ENCODE measurements at places on chromosomes 3 and 15.

GRCh38 chr15:100269831-100270230, 71.9 kb downstream of the ADAMTS17 start:
- no peak for DNase-seq

- no peak for DNase-seq
Observed at GRCh38 chr3:141307351-141308059, 60.8 kb upstream of the ZBTB38 start.

GRCh38 chr15:41530363-41530956, 13.6 kb downstream of the RPAP1 start:
- no peak for DNase-seq

DNA sequence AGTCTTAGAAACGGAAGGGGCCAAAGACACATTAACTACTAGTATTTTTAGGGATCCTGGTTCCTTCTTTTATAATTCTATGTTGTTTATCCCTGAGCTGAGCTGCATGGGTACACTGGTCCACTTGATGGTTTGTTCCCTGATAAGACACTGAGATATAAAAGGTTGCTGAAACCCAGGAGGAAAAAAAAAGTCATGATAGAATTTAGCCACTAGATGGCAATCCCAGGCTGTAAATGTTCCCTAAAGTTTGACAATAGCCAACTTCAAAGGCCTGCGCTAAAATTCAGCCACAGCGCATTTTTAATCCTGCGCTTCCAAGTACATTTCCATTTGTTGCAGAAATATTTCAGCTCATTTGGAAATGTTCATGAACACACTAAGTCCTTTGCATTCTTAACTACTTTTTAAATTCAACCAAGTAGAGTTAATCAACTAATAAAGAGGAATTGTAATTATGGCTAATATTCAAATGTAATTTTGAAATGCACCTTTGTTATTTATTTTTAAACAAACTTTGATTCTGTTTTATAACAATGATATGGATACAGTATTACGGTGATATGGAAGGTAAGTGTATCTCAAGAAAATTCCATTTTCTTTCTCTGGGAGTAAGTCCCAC, 249.3 kb upstream of the FEZF2 start:
- peak; percentile 60 for DNase-seq

DNA sequence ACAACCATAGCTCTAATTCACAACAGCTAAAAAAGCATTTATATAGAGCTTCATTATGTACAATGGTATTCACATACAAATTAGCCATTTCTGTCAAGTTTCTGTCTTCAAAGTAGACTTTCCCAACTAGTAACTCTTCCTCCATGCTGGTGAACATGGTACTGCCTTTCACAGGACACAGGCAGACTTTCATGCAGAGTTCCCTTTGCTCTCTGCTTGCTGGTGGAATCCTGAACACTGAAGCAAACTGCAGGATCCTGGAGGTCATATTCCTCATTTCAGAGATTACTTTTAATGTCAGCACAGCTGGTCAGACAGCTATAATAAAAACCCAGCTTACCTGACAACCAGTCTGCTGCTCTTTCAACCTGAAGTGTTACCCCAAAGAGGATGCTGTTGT, 53.6 kb downstream of the TASOR start:
- DNase-seq, result no peak
